ENCODE measurements at places on chromosomes 16 and 17.

DNA sequence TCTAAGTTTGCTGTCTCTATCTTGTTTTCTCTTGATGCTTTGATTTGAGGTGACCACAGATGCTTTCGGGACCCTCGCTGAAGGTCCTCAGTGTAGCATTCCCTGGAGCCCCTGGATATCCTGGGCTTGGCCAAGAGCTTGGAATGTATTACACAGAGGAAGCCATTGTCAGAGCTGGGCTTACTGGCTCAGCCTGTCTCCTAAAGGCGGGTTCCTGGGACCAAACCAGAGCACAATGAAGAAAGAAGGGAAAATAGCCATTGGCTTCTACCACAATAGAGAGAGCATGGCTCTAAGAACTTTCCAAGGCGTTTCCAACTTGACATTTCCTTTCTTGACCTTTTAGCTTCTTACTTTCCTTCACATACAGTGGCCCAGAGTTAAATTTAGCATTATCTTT, 229.3 kb downstream of the HS3ST3A1 start:
- no peak for DNase-seq

- DNase-seq, result no peak
Measured at GRCh38 chr17:74541176-74542111, 4.5 kb downstream of the CD300C start.

DNA sequence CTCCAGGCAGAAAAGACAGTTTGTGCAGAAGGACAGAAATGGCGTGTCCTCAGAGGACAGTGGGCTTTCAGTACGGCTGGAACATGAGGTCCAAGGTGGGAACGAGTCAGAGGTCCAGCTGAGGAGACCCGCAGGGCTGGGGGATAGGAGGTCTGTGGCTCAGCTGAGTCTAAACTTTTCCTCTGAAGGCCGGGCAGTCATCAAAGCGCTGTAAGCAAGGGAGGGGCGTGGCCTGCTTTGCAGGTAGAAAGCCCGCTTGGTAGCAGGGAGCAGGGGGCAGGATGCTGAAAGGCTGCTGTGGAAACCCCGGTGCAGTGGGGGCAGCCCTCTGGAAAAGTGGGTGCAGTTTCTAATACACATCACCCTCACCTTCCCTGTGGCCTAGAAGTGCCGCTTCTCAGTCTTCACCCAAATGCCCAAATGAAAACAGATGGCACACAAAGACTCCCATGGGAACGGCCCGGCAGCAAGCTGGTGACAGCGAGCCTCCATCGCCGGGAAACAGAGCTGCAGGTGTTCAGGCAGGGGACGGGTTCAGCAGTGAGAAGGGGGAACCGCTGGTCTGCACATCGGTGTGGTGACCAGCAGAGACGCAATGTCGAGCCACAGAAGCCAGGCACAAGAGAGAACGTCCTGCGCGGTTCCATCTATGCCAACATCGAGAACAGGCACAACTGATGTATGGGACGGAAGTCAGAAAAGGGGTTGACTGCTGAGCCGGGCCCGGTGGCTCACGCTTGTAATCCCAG, 12.2 kb upstream of the OSGIN1 start:
- DNase-seq, result no peak

DNA sequence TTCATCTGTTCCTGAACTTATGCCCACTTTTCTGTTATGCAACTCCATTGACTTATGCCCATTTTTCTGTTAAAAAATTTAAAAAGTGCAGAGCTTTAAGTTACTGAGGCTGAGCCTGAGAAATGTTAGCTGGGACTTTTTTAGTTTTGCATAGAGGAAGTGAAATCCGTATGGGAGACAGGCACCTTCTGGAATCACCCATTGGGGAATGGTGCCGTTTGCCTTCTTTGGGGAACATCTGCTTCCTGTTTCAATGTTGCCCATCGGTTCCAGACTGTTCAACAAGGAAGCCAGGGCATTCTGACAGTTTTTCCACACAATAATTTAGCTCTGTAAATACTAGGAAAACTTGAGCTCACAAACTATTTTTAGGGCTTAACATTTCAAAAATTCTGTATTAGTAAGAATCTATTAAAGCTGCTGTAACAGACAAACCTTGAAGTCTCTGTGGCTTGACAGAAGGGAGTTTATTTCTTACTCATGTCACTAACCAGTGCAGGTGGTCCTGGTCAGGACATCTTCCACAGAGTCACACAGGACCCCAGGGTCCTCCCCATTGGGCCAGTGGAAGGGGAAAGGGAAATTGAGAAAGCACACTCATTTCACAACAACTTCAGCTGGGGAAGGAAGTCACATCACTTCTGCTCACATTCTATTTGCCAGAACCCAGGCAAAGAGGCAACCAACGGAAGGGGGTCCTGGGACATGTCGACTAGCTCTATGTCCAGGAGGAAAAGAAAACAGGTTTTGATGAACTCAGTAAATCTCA, 17.2 kb downstream of the PRKCB start:
- DNase-seq, result no peak

- DNase-seq, result no peak
Measured at GRCh38 chr17:75873587-75874322, 4.6 kb downstream of the TRIM47 start.

- no peak for DNase-seq
Measured at GRCh38 chr16:14106457-14106856, 35.3 kb downstream of the MRTFB start.

GRCh38 chr17:78337244-78338109, 22.4 kb downstream of the SOCS3 start:
- DNase-seq, result no peak

DNA sequence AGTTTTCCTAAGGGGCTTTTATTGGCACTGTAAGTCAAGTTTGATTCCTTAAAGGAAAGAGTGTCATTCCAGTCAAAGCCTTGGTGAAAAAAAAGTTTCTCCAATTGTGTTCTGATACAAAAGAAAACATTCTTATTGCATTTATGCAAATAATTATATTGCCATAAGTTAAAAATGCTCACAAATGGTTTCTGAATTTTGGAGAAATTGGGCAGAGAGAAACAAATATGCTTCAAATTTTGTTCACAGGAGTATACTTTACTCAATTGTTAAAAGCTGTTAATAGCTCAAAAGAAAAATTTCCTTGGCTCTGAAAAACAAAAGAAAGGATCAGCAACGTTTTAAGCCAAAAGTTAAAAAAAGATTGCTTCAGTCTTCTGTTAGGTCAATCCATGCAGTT, 60.2 kb downstream of the PIGL start:
- no peak for DNase-seq

- no peak for DNase-seq
Measured at GRCh38 chr16:16030449-16030848, 81.0 kb downstream of the ABCC1 start.

DNA sequence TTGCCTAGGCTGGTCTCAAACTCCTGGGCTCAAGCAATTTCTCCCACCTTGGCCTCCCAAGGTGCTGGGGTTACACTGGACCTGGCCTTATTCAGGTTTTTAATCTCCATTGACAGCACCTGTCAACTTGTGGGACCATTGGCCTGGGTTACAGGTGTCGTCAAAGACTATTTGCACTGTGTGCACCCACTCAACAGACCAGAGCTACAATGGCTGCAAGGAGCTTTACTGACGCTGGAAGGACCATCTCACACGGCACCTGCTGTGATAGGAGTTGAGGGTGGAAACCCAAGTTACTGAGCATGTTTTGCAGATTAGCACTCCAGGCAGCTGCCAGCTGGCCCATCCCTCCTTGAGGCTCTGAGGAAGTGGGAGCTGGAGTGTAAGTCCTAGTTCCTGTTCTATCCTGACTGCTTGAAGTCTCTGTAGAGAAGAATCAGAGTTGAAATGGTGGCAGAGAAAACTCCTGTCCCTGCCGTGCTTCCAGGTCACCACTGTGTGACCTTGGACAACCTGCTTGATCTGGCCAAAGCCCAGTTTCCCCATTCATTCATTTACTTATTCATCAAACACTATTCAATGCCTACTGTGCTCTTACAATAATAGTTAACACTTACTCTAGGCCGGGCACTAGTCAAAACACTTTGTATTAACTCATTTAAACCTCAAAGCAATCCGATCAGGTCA, 42.4 kb upstream of the LONP2 start:
- DNase-seq, result no peak

DNA sequence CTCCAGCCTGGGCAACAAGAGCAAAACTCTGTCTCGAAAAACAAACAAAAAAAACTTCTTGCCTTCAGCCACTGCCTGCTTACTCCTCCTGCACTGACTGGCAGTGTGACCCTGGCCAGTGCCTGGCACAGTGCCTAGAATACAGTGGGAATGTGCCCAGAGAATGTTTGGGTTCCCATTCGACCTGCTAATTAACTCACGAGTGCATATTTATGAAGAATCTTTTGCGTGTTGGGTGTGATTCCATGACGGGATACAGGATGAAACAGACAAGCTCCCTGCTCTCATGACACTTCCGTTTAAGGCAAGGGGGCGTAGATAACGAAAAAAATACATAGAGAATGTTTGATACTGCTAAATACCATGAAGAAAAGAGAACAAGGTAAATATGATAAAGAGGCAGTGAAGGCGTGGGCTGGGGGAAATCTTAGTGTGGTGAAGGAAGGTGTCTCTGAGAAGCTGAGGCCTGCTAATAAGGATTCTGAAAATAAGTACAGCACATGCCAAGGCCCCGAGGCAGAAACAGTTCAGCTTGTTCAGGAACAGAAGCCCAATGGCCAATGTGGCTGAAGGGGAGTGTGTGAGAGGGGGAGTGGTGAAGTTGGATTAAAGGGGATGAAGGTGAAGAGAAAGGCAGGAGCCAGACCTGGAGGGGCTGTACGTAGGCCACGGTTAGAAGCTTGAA, 4.3 kb downstream of the ABI3 start:
- no peak for DNase-seq

- no peak for DNase-seq
Measured at GRCh38 chr17:40678902-40679522, 14.0 kb upstream of the KRT222 start.

GRCh38 chr16:16126896-16127295, 96.4 kb downstream of the ABCC6 start:
- DNase-seq, result no peak

- DNase-seq, result no peak
Measured at GRCh38 chr16:80703131-80704071, 101.0 kb downstream of the CDYL2 start.

GRCh38 chr16:80298676-80299075, 242.1 kb upstream of the DYNLRB2 start:
- no peak for DNase-seq

DNA sequence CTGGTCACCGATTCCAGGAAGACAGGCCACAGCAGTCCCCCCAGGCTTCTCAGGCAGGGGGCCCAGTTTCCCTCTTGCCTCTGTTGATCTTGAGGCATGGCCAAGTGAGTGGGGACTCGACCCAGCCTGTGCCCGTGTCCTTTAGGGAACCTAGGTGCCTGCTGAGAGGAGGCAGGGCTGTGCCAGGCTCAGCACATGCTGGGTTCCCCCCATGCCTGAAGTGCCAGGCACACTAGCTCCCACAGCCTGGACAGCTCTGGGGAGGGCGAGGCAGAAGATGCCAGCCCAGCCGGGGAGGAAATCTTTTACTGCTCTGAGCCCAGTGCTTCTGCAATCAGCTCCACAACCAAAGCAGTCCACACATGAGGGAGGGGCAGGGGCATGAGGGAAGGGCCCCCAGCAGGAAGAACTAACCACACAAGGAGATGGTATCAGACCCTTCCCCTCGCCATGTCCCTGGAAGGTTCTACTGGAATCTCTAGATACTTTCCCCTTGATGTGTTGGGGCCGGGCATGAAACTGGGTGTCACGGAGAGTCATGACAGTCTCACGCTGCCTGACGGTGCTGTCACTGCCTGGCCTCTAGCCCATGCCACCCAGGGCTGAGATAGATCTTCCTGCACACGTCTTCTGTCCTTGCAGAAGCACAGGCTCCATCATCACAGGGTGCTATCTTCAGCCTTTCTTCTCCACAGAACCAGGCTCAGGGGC, 25.5 kb downstream of the MYO18A start:
- DNase-seq, result no peak

GRCh38 chr17:44464037-44464436, 39.2 kb downstream of the GPATCH8 start:
- no peak for DNase-seq

DNA sequence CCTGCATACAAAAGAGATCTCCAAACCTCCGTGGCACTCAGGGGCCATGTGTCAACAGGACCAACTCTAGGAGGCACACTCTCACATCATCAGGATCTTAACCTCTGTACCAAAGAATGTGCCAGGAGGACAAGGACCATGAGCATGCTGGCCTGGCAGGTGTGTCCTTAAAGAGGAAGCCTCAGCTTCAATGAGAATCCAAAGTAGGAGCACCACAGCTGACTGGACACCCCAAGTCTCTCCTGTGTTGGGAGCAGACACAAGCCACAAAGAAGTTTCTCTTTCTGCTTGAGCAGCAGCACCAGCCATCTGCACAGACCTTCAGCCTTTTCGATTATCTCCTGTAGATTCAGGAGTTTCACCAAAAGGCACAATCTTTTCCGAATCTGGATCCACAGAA, 1734.5 kb downstream of the TP53TG3F start:
- DNase-seq, result no peak

DNA sequence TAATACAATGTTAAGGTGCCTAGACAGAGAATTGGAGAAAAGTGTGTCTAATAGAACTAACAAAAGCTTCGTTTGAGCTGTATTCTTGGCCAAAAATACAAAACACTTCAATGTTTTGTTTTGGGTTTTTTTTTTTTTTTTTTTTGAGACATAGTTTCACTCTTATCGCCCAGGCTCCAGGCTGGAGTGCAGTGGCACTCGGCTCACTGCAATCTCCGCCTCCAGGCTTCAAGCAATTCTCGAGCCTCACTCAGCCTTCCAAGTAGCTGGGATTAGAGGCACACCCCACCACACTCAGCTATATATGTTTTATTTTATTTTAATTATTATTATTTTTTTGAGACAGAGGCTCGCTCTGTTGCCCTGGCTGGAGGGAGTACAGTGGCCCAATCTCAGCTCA, 38.3 kb upstream of the CARMIL2 start:
- DNase-seq, result no peak

DNA sequence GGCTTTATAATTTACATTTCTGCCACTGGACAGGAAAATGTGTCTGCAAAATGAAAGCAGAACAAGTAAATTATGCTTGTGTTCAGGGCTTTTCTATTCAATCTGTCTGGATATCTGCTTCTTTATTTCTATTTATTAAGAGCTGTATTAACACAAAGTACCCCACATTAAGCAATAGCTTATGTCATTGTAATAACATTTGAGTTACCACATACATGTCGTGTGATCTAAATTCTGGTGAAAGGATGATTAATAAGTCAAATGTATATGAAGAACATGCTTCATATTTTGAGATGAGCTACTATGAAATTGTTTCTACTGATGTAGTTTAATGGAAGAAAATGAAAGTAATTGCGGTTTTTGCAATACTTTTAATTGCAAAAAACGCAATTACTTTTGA, 238.2 kb downstream of the KCNJ2 start:
- DNase-seq, result no peak

GRCh38 chr16:69064124-69064763, 41.2 kb upstream of the HAS3 start:
- no peak for DNase-seq

- DNase-seq, result peak; percentile 14
Measured at GRCh38 chr17:79420318-79421243, 190.3 kb downstream of the RBFOX3 start.

- no peak for DNase-seq
Measured at GRCh38 chr17:49871211-49871610, 23.3 kb upstream of the TAC4 start.

GRCh38 chr17:65750631-65751115, 189.2 kb upstream of the AXIN2 start:
- DNase-seq, result peak; percentile 14

Data from activated T-cell treated with anti-CD3 and anti-CD28 coated beads for 4 hours (primary cell).